Activated naive CD4-positive, alpha-beta T cell treated with Interleukin-2 at 50 U/mL for 16 hours (primary cell): ENCODE measurements at places on chromosomes 3 and 15.

GRCh38 chr15:25418202-25418601, 20.6 kb downstream of the UBE3A start:
- DNase-seq: no peak

DNA sequence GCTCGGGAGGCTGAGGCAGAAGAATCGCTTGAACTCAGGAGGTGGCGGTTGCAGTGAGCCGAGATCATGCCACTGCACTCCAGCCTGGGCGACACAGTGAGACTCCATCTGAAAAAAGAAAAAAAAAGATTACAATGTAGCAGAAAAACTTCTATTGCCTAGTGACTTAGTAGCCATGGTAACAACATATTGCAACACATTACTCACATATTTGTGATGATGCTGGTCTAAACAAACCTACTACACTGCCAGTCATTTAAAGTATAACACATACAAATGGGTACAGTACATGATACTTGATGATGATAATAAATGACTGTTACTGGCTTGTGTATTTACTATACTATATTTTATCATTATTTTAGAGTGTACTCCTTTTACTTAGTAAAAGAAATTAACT, 125.6 kb downstream of the PLOD2 start:
- DNase-seq: no peak

DNA sequence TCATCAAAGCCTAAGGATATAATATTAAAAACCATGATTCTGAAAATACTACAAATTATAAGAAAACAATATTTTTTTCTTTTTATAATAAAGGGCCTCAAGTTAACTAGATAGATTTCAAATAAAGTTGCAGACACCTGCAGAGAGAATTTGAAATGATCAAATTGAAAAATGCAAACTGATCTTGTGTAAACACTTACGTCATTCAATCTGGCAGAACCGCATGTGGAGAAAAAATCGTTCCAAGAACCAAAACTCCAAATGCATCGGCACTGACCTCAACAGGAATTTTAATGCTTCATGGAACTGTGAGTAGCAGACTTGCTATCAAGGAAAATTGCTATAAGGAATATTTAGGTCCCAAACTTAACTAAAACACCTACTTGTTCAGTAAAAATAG, 17.2 kb downstream of the CPA3 start:
- no peak for DNase-seq

GRCh38 chr3:11240496-11240895, 31.7 kb upstream of the ATG7 start:
- peak; percentile 50 for DNase-seq

DNA sequence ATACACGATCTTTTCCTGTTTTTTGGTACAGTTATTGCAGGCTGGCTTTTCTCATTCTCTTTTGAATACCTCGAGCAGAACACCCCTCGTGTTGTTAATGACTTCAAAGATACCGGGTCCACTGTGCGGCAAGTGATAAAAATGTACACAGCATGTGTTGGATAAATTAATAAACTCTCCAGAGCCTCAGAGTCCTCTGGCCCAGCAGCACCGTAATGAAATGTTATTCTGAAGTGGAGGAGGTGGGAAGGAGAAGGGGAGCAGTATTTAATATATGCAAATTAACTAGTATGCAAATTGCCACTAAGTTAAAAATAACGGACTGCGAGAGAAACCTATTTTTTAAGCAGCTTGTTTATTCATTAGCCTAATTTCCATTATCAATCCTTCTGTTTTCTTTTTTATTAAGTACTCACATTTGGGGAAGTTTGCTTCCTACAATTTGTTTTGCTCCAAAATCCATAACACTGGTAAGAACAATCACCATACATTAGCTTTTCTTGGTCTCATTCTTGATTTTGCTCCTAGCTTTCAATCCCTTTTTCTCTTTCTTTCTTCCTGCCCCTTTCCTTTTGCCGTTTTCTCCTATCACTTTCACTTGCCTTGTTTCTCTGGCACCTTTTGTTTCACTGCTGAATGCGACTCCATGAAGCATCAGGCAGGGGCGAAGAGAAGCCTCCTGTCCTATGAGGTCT, 462.3 kb upstream of the PPP2R3A start:
- DNase-seq: no peak

GRCh38 chr3:27628026-27628750, 93.9 kb downstream of the EOMES start:
- DNase-seq: no peak

DNA sequence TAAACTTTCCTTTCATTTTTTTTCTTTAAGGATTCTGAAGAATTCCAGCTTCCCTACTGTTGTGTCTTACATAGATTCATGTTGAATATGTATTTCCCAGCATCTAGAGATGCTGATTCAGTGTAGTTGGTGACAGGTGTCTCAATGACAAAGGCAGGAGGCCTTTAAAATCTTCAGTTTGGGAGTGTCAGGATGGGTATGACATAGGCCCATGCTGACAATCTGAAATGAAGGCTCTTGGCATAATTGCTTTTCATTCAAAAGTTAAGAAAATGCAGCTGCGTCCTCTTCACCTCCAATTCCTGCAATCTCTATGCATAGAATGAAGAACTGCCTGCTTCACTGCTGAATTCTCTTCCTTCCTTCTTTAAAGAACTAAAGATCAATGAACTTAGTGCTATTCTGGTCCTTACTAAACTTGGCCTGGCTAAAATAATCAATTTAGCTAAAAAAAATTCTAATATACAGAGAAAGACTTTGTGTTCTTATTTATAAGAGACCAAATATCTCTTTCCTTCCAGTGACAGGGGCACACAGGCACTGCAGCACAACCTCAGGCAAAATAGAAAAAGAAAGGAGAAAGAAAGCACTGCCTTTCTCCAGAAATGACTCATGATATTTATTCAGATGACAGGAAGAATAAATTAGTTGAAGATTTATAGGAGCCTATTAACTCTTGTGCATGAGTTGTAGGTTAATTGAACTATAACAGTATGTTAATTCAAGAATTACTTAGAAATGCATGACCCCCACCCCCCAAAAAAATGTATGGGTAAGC, 152.6 kb upstream of the GBE1 start:
- no peak for DNase-seq

GRCh38 chr3:142586803-142587406, 8.4 kb upstream of the ATR start:
- DNase-seq: no peak
